ENCODE measurements at places on chromosomes 2 and 18.

- ATAC-seq = no peak
- H3K36me3 ChIP-seq = no peaks in the 10 kb centered on the region
- H3K27ac ChIP-seq = no peak overlapping the region
- H3K27me3 ChIP-seq = peaks cover 10% of the 10 kb centered on the region
These were observed 135.8 kb upstream of the APCDD1 start for GRCh38 chr18:10318691-10318970.

- no peak overlapping the region for H3K4me3 ChIP-seq
- peaks cover 38% of the 10 kb centered on the region for H3K27me3 ChIP-seq
- H3K36me3 ChIP-seq = no peaks in the 10 kb centered on the region
- H3K27ac ChIP-seq = no peak overlapping the region
These were observed 457.0 kb upstream of the MYT1L start for GRCh38 chr2:2788076-2788475.

GRCh38 chr2:237858294-237859081, 935 bp upstream of the RAMP1 start:
- peak overlapping the region; percentile 61 for H3K27ac ChIP-seq
- peak overlapping the region; percentile 63 for H3K4me3 ChIP-seq
- no peaks in the 10 kb centered on the region for H3K36me3 ChIP-seq
- peaks cover 44% of the 10 kb centered on the region for H3K27me3 ChIP-seq

- H3K4me3 ChIP-seq = no peak overlapping the region
- no peaks in the 10 kb centered on the region for H3K4me1 ChIP-seq
- H3K27me3 ChIP-seq = peaks cover 39% of the 10 kb centered on the region
- no peak overlapping the region for H3K27ac ChIP-seq
- no peaks in the 10 kb centered on the region for H3K36me3 ChIP-seq
- no peak for ATAC-seq
These were observed 70.0 kb downstream of the ACKR3 start for GRCh38 chr2:236639461-236640235.

DNA sequence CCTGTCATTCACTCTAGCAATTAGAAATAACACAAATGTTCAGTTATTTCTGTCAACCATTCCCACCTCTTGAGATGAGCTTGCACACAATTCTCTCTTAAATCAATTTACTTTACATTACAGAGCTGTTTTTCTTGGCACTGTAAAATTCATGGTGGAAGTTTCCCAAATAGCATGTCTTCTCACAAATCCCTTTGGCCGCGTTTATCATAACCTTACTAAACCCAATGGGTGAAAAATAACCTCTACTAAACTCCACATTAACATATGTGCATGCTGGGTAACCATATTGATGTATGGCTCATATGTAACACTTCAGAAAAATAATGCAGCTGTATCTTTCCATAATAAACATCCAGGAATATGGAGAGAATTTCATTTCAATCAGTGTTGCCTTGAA, 75.5 kb upstream of the SULT1C3 start:
- no peak overlapping the region for H3K27ac ChIP-seq
- ATAC-seq = no peak
- H3K27me3 ChIP-seq = no peaks in the 10 kb centered on the region
- H3K36me3 ChIP-seq = no peaks in the 10 kb centered on the region
- H3K4me3 ChIP-seq = no peak overlapping the region
- H3K4me1 ChIP-seq = no peaks in the 10 kb centered on the region

GRCh38 chr2:173696274-173696673, 268.9 kb downstream of the SP3 start:
- H3K4me3 ChIP-seq = no peak overlapping the region
- H3K27me3 ChIP-seq = peaks cover 9% of the 10 kb centered on the region
- no peaks in the 10 kb centered on the region for H3K36me3 ChIP-seq

DNA sequence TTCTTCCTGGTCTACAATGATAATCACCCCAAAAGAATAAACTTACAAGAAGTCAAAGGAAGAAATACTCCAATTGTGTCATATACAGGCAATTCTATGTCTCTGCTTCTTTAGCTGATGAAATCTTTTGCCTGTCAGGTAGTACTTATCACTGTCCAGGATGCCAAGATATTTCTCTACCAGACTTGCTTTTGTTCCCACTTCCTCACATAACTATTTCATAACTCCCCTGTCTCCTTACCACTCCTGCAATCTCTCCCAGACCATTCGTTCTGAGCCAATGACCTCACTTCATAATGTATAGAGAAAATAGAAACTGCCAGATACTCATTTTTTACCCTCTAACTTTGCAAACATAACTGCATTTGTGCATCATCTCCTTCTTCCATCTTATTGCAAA, 39.1 kb downstream of the HNMT start:
- no peak overlapping the region for H3K27ac ChIP-seq
- no peaks in the 10 kb centered on the region for H3K27me3 ChIP-seq
- H3K36me3 ChIP-seq = no peaks in the 10 kb centered on the region
- no peaks in the 10 kb centered on the region for H3K4me1 ChIP-seq

- H3K4me1 ChIP-seq = peaks cover 57% of the 10 kb centered on the region
- peaks cover 30% of the 10 kb centered on the region for H3K36me3 ChIP-seq
- no peak overlapping the region for H3K4me3 ChIP-seq
These were observed 14.8 kb downstream of the WDFY1 start for GRCh38 chr2:223930103-223930976.

DNA sequence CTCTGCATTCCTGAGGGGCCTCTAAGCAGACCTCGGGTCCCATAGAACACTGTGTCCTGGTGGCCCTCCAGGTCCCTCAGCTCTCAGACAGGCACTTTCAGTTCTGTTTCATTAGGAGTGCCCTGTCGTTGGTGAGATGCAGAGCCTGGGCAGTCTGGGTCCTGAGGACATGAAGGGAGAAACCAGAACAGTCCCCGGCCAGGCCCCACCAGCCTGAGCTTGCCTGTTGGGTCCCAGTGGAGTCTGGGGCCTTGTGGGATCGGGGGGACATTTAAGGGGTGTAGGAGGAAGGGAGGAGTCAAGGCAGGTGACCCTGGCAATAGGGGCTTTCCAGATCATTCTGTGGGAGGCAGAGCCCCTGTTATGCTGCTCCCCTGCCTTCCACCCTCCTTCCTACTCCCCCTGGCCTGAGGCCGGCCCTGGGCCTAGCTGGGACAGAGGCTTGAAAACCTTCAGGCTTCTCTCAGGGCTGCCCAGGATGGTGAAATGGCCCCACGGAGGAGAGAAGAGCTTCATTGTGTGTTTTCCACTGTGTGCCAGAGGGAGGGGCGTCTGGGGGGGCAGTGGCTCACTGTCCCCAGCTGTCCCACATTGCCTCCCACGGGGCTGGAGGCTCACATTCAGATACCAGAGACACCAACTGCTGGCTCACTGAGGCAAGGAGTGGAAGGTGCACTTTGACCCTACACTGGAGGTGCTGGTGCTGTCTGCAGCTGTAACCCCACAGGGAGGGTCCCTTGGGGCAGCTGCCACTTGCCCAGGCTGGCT, 26.6 kb upstream of the CATIP start:
- H3K27ac ChIP-seq = peak overlapping the region; percentile 92
- no peaks in the 10 kb centered on the region for H3K27me3 ChIP-seq
- H3K36me3 ChIP-seq = no peaks in the 10 kb centered on the region

DNA sequence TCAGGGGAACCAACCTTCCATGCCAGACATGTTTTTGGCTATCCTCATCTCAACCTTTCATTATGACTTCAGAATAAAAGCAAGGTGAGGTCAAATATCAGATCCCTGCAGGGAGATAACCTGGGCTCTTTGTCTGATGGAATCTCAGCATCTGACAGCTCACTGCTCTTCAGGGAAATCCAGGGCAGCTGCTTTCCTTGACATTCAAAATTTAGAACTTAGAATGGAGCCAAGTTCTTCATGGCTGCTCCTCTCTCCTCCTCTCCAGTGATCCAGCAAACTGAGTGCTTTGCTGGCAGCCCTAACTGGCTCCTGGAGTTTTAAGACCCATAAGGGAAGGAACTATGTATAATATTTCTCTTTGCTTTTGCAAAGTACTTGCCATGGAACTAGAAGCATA, 716.3 kb downstream of the TSN start:
- H3K27me3 ChIP-seq = no peaks in the 10 kb centered on the region
- no peaks in the 10 kb centered on the region for H3K4me1 ChIP-seq
- ATAC-seq = no peak
- H3K36me3 ChIP-seq = no peaks in the 10 kb centered on the region
- H3K4me3 ChIP-seq = no peak overlapping the region

DNA sequence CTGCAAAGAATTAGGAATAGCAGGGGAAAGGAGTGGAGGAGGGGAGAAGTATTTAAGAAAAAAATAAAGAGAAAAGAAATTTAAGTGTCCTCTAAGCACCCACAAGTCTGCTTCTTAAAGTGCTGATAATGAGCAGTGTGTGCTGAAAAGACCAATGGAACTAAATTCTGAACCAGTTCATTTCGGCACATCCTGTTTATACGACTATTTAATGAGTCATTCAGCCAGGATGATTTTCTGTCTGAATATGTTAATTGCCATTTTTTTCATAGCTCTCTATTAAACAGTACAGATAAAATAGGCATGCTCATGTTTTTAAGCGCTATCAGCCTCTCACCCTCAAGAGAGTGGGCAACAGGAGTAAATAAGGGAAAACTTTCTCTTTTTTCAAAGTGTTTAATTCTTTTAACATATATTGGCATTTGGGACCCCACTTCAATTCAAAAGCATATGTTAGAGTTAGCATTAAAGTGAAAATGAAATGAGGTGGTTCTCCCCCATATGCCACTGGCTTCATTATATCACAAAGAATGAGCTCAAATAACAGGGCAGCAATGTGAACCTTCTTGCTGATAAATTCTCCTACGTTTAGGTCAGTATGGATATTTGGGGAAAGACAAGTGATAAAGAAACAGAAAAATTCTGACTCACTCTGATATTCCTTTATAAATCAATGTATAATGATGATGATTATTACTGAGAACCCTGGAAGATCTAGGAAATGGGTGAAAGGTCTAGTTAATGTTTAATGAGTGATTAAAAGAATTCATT, 87.5 kb downstream of the TCF4 start:
- H3K4me1 ChIP-seq = peaks cover 8% of the 10 kb centered on the region
- no peak overlapping the region for H3K27ac ChIP-seq
- no peak overlapping the region for H3K4me3 ChIP-seq
- no peak for ATAC-seq

GRCh38 chr18:35474884-35475283, 22.9 kb downstream of the INO80C start:
- no peak overlapping the region for H3K27ac ChIP-seq
- ATAC-seq = no peak
- no peaks in the 10 kb centered on the region for H3K27me3 ChIP-seq
- peaks cover 11% of the 10 kb centered on the region for H3K4me1 ChIP-seq

GRCh38 chr2:198045227-198045626, 240.8 kb downstream of the PLCL1 start:
- H3K36me3 ChIP-seq = no peaks in the 10 kb centered on the region
- no peaks in the 10 kb centered on the region for H3K4me1 ChIP-seq
- H3K27me3 ChIP-seq = no peaks in the 10 kb centered on the region
- ATAC-seq = no peak
- H3K27ac ChIP-seq = no peak overlapping the region
- no peak overlapping the region for H3K4me3 ChIP-seq

DNA sequence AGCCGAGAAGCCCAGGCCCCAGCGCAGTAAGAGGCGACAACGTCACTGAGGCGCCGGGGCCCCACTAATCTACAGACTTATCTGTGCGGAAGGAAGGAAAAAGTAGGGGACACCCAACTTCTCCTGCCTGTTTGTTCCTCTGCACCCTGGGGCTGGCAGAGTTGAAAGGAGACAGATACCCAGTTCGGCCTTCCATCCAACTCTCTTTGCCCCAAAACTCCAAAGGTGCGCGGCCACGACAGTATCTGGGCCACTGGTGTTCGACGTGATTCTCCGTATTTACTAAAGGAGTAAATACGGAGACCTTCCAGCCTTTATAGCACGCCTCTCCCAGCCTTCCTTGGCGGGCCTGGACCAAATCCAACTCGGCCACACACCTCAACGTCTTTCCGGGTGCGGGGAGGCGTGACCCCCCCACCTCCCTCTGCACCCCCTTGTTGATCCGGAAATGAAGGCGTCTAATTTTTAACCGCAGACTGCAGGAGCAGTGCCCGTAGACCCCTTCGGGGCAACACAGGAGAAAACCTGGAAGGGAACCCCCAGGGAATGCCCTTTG, 1.6 kb downstream of the SMAD7 start:
- peaks cover 53% of the 10 kb centered on the region for H3K4me1 ChIP-seq
- ATAC-seq = no peak
- peak overlapping the region; percentile 100 for H3K27ac ChIP-seq
- H3K27me3 ChIP-seq = no peaks in the 10 kb centered on the region
- peak overlapping the region; percentile 100 for H3K4me3 ChIP-seq

GRCh38 chr18:3405713-3406112, 44.3 kb upstream of the TGIF1 start:
- peaks cover 36% of the 10 kb centered on the region for H3K4me1 ChIP-seq
- no peak for ATAC-seq
- H3K36me3 ChIP-seq = no peaks in the 10 kb centered on the region

GRCh38 chr2:203346612-203347011, 18.4 kb downstream of the ABI2 start:
- ATAC-seq = no peak
- no peak overlapping the region for H3K4me3 ChIP-seq
- H3K27ac ChIP-seq = no peak overlapping the region
- peaks cover 12% of the 10 kb centered on the region for H3K36me3 ChIP-seq
- no peaks in the 10 kb centered on the region for H3K4me1 ChIP-seq

DNA sequence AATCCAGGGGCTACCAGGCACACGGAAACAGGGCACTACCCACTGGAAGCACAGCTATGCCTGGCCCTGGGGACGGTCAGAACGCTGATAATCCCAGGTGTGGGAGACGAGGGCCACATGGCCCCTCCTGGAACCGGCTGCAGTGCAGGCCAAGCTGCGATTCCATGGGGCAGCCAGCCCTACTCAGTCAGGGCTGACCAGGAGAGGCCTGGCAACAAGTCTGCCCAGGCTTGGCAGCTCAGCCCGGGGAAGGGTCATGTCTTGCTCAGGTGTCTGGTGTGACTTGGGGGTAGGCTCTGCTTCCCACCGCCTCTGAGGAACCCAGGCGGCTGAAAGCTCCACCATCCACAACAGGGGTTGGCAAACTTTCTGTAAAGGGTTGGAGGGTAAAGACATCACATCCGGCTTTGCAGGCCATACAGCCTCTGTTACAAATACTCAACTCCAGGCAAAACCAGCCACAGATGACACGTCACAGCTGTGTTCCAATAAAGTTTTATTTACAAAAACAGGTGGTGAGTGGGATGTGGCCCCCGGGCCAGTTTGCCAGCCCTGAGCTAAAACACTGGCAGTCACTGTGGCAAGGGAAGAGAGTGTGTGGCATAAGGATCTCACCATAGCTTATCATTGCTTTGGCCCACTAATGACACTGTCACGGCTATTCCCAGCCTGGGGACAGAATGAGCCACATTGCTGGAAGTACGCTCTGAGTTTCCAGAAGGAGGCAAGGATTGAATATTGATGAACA, 85.2 kb downstream of the NDUFA10 start:
- peaks cover 19% of the 10 kb centered on the region for H3K36me3 ChIP-seq
- H3K27ac ChIP-seq = no peak overlapping the region
- peaks cover 2% of the 10 kb centered on the region for H3K27me3 ChIP-seq
- ATAC-seq = no peak

DNA sequence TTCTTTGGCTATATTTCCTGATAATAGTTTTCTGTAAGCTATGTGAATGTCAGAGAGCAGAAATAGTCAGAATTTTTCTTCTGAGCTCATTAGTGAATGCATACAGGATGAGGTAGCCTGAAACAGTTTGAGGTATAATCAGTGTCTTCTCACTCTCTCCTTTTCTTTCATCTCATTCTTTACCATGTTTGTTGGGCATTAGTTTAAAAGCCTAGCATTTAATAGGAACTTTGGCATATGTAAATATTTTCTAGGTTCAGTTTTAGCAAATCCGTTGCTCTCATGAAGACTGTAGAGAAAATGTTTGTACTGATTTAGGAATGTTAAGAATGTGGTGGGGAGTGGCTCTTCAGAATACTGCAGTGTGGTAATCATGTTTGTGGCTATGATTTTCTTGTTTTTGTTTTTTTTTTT, 119.4 kb downstream of the PARD3B start:
- H3K27ac ChIP-seq = no peak overlapping the region
- no peaks in the 10 kb centered on the region for H3K4me1 ChIP-seq
- H3K36me3 ChIP-seq = no peaks in the 10 kb centered on the region
- no peak for ATAC-seq
- no peak overlapping the region for H3K4me3 ChIP-seq
- no peaks in the 10 kb centered on the region for H3K27me3 ChIP-seq

Data from stimulated activated memory B cell treated with anti-CD40 and anti-IgM and Interleukin-4, amounts not matched to agents 10 μg/mL and 1 μg/mL and 100 μg/mL, for 72 hours (primary cell).